ENCODE measurements at places on chromosomes 16 and 17. TPM values are rescaled to one million over a fixed set of nuclear protein-coding genes. Genes with fewer than 3 reads are reported as not detected.

Gene RNF43
- polyA plus RNA-seq, result 5.9 TPM

Gene KIF2B
- polyA plus RNA-seq, result not detected

Gene C17orf107
- 2.7 TPM for polyA plus RNA-seq

Gene CHRNB1
- polyA plus RNA-seq, result 9.7 TPM

Gene GRAP
- 1.5 TPM for polyA plus RNA-seq

Gene RGS11
- polyA plus RNA-seq, result 42.9 TPM

- peak; percentile 40 for DNase-seq
These were observed 5.4 kb upstream of the BCAR1 start for GRCh38 chr16:75256696-75257343.

GRCh38 chr16:85029408-85029784 is 1.8 kb downstream of the KIAA0513 start:
- DNase-seq, result no peak

GRCh38 chr16:49563666-49564065 is 190.1 kb downstream of the C16orf78 start:
- DNase-seq, result no peak

- no peak for DNase-seq
These were observed 30.0 kb downstream of the SRCIN1 start for GRCh38 chr17:38575781-38576180.

DNA sequence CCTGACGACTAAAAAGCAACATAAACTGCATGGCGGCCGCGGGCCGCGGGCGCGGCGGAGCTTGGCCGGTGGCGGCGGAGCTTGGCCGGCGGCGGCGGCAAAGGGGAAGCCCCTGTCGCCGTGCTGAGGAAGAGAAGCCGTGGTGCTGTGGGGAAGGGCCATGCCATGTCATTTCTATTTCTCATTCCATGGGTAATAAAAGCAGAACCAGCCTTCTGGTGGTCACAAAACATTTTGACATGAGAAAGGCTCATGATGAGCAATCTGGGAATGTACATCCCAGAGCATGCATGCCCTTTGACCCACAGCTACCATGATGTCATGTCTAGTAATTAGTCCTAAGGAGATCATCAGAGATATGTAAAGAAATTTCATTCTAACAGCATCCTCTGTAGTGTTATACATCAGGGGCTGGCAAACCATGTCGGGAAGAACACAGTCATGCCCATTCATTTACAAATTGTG is 23.9 kb upstream of the HEATR6 start:
- no peak for DNase-seq

DNA sequence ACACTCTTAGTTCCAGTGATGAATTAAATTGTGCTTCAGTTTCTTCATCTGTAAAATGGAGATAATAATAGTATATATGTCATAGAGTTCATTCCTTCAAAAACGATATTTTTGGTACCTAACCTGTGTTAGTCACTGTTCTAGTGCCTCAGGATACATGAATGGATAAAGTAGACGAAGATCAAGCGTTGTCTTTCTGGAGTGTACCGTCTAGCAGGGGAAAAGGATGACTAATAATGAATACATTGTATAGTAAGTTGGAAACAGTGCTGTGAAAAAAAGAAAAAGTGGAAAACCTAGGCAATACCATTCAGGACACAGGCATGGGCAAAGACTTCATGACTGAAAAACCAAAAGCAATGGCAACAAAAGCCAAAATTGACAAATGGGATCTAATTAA is 8.6 kb downstream of the KRT10 start:
- DNase-seq, result no peak

- no peak for DNase-seq
These were observed 538 bp downstream of the TM4SF5 start for GRCh38 chr17:4772235-4772613.

DNA sequence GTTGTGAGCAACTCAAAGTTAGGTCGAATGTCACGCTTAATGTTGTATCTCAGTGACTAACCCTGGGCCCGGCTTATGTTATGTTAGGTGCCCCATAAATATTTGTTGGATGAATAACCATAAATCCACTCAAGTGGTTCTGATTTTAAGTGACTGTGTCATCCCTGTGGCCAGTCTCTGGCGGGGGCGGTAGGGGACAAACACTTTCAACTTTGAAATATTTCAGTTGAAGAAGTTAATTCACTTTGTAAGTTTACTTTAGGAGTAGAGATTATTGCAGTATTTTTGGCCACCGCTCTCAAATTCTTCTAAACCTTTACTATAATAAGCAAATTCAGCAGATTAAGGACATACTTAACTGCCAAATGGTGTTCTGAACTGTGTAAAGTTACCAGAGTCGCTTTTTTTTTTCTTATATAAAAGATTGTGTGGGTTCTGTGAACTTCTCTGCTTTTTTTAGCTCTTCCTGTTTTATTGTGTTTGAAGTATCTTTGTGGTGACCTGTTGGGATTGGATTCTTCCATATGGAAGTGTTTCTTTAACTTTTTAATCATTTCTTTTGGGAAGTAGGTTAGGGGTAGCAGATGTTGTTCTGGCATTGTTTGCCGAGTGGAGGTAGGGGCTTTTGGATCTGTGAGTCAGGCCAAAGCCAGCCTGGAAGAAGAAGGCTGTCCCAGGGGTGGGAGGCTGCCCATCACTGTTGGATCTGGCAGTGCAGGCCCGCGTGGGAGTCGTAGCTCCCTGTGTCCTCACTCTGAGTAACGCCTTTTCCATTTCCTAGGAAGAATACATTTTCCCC is 61.4 kb upstream of the TBX2 start:
- no peak for DNase-seq

- no peak for DNase-seq
These were observed 7.6 kb downstream of the CCR7 start for GRCh38 chr17:40557531-40558299.

GRCh38 chr16:85262558-85263238 is 150.4 kb upstream of the CIBAR2 start:
- no peak for DNase-seq

DNA sequence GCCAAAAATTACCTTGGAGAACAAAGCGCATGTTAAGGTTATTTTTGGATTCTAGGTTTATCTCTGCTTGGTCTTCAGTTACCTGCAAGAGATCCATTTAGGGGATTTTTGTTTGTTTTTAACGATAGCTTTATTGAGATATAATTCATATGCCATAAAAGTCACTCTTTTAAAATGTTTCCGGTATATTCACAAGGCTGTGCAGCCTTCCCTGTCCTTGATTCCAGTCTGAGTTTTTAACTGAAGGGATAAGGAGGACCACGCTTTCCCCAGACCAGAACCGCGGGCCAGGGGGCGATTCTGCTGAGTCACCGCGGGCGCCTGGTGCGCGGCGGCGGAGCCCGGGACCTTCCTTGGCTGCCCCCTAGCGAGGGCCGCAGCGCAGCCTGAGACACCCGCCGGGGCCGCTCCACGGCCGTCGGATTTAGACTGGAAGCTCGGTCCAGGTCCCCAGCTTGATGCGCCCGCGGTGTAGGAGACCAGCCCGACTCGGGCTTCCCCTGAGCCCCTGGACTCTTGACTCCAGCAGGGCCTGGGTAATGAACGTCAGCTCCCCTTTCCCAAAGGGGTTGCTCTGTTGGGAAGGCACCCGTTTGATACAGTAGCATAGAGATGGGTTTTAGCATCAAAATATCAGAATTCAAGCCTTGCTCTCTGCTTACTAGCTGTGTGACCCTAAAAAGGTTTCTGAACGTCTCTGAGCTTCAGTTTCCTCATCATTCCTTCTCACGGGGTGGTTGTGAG is 50.0 kb upstream of the STH start:
- DNase-seq, result peak; percentile 89

GRCh38 chr17:80529904-80530292 is 14.7 kb upstream of the RPTOR start:
- no peak for DNase-seq

GRCh38 chr17:8300627-8301242 is 5.5 kb upstream of the SLC25A35 start:
- DNase-seq, result peak; percentile 69

GRCh38 chr16:85983606-85984230 is 84.8 kb downstream of the IRF8 start:
- no peak for DNase-seq

Measured in pancreas (tissue), 10 donors.